Activated CD4-positive, alpha-beta T cell treated with anti-CD3 and anti-CD28 coated beads, Interleukin-2, amount 10 ng/mL, durations not matched to agents 7 days and 5 days (primary cell): ENCODE measurements at places on chromosomes 6 and 20.

- H3K4me3 ChIP-seq: no peak overlapping the region
- no peak for DNase-seq
- H3K27ac ChIP-seq: no peak overlapping the region
- no peaks in the 10 kb centered on the region for H3K27me3 ChIP-seq
- H3K4me1 ChIP-seq: no peaks in the 10 kb centered on the region
Measured at GRCh38 chr6:168013250-168013915, 15.9 kb downstream of the KIF25 start.

- H3K36me3 ChIP-seq: no peaks in the 10 kb centered on the region
- H3K4me3 ChIP-seq: no peak overlapping the region
- DNase-seq: no peak
- peaks cover 15% of the 10 kb centered on the region for H3K27me3 ChIP-seq
- H3K4me1 ChIP-seq: no peaks in the 10 kb centered on the region
Measured at GRCh38 chr20:56245761-56246160, 2.8 kb upstream of the MC3R start.

- no peaks in the 10 kb centered on the region for H3K36me3 ChIP-seq
- peak; percentile 33 for DNase-seq
- peaks cover 4% of the 10 kb centered on the region for H3K27me3 ChIP-seq
- H3K27ac ChIP-seq: no peak overlapping the region
- no peak overlapping the region for H3K4me3 ChIP-seq
- H3K4me1 ChIP-seq: no peaks in the 10 kb centered on the region
Measured at GRCh38 chr6:153312634-153313033, 181.6 kb upstream of the RGS17 start.

DNA sequence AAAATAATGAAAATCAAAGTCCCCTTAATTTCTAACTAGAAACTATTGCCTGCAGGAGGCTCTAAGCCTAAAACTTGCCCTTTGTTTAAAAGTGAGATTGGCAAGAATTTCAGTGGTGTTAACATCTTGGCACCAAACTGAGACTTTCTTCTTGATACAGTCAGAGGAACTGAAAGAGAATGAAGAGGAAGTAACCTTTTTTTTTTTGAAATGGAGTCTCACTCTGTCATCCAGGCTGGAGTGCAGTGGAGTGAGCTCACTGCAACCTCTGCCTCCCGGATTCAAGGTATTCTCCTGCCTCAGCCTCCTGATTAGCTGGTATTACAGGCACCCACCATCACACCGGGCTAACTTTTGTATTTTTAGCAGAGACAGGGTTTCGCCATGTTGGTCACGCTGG, 3.6 kb downstream of the DOP1A start:
- no peak overlapping the region for H3K27ac ChIP-seq
- no peaks in the 10 kb centered on the region for H3K27me3 ChIP-seq
- DNase-seq: no peak
- no peaks in the 10 kb centered on the region for H3K36me3 ChIP-seq
- H3K4me1 ChIP-seq: peaks cover 33% of the 10 kb centered on the region
- H3K4me3 ChIP-seq: no peak overlapping the region

- DNase-seq: no peak
- H3K27ac ChIP-seq: no peak overlapping the region
- H3K4me1 ChIP-seq: no peaks in the 10 kb centered on the region
- peaks cover 30% of the 10 kb centered on the region for H3K27me3 ChIP-seq
Measured at GRCh38 chr20:558117-558516, 14.5 kb upstream of the CSNK2A1 start.

- no peaks in the 10 kb centered on the region for H3K4me1 ChIP-seq
- no peaks in the 10 kb centered on the region for H3K27me3 ChIP-seq
- no peak overlapping the region for H3K27ac ChIP-seq
- H3K36me3 ChIP-seq: no peaks in the 10 kb centered on the region
- DNase-seq: no peak
Measured at GRCh38 chr20:39909447-39909846, 779.6 kb downstream of the MAFB start.

DNA sequence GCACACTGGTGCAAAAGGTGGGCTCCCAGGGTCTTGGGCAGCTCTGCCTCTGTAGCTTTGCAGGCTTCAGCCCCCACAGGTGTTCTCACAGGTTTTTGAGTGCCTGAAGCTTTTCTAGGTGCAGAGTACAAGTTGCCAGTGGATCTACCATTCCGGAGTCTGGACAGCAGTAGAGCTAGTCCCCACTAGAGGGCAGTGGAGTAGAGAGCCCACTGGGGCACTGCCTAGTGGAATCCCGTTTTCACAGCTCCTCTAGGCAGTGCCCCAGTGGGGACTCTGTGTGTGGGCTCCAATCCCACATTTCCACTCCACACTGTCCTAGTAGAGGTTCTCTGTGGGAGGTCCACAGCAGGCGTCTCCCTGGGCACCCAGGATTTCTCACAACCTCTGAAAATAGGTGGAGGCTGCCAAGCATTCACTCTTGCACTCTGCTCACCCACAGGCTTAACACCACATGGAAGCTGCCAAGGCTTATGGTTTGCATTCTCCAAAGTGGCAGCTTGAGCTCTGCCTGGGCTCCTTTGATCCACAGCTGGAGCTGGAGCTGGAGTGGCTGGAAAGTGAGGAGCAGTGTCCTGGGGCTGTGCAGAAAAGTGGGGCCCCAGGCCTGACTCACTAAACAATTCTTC, 86.3 kb upstream of the PROKR2 start:
- H3K27me3 ChIP-seq: peaks cover 4% of the 10 kb centered on the region
- H3K36me3 ChIP-seq: no peaks in the 10 kb centered on the region
- no peak overlapping the region for H3K4me3 ChIP-seq
- peaks cover 3% of the 10 kb centered on the region for H3K4me1 ChIP-seq

DNA sequence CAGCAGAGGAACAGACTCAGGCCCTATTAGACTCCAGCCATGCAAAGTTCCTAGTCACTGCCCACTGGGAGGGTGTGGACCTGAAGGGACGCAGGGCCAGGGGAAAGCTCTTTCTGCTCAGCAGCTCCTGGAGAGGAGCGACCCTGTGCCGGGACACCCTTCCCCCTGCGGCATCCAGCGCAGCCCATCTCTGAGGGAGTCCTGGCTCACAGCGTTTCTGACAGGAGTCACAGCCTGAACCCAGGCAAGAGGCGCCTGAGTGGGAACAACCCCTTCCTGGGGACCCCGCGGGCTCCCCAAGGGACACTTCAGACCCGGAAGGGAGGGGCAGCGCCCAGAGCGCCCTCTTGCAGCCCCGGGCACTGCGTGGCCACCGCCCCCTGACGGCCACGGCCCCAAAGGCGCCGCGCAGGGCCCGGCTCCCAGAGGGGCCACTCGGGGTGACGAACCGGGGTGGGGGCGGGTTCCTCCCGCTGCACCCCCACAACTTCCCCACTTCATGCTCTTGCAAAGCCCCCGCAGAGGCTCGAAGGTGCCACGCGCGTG, 862 bp downstream of the UCKL1 start:
- no peaks in the 10 kb centered on the region for H3K27me3 ChIP-seq
- peaks cover 42% of the 10 kb centered on the region for H3K4me1 ChIP-seq
- H3K4me3 ChIP-seq: peak overlapping the region; percentile 79
- peak overlapping the region; percentile 83 for H3K27ac ChIP-seq
- DNase-seq: peak; percentile 42

GRCh38 chr6:20334334-20334733, 67.3 kb upstream of the E2F3 start:
- H3K36me3 ChIP-seq: peaks cover 31% of the 10 kb centered on the region
- DNase-seq: no peak
- H3K4me1 ChIP-seq: peaks cover 39% of the 10 kb centered on the region
- no peak overlapping the region for H3K27ac ChIP-seq

DNA sequence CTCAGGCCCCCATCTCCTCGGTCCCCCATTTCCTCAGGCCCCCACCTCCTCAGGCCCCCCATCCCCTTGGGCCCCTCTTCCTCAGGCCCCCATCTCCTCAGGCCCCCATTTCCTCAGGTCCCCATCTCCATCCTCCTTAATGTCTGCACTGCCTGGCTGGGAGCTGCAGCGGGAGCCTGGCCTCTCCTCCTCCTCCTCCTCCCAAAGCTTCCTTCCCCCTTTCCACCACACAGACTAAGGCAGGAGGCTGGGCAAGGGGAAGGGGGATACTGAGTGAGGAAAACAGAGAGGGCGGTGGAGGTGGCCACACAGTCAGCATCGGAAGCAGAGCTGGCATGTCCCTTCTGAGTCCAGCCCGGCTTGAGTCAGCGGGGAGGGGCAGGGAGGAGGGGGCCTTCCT, 122.6 kb upstream of the RPS6KA2 start:
- no peak overlapping the region for H3K4me3 ChIP-seq
- no peak for DNase-seq
- H3K27me3 ChIP-seq: peaks cover 3% of the 10 kb centered on the region

- H3K4me3 ChIP-seq: no peak overlapping the region
- no peak for DNase-seq
- no peaks in the 10 kb centered on the region for H3K4me1 ChIP-seq
- H3K27ac ChIP-seq: no peak overlapping the region
Measured at GRCh38 chr6:101994521-101994920, 601.0 kb downstream of the GRIK2 start.

- H3K27ac ChIP-seq: no peak overlapping the region
- H3K4me1 ChIP-seq: peaks cover 4% of the 10 kb centered on the region
- no peaks in the 10 kb centered on the region for H3K36me3 ChIP-seq
- H3K27me3 ChIP-seq: no peaks in the 10 kb centered on the region
- H3K4me3 ChIP-seq: no peak overlapping the region
- no peak for DNase-seq
Measured at GRCh38 chr6:148523048-148523447, 180.4 kb downstream of the SASH1 start.

- peaks cover 56% of the 10 kb centered on the region for H3K36me3 ChIP-seq
- no peak for DNase-seq
- no peak overlapping the region for H3K4me3 ChIP-seq
- no peaks in the 10 kb centered on the region for H3K27me3 ChIP-seq
Measured at GRCh38 chr20:58668901-58669286, 17.8 kb downstream of the STX16 start.

GRCh38 chr20:22821796-22822195, 213.3 kb upstream of the SSTR4 start:
- no peaks in the 10 kb centered on the region for H3K4me1 ChIP-seq
- H3K27me3 ChIP-seq: no peaks in the 10 kb centered on the region
- DNase-seq: no peak
- H3K36me3 ChIP-seq: no peaks in the 10 kb centered on the region
- H3K27ac ChIP-seq: no peak overlapping the region
